ENCODE measurements at places on chromosomes 13 and 19.

DNA sequence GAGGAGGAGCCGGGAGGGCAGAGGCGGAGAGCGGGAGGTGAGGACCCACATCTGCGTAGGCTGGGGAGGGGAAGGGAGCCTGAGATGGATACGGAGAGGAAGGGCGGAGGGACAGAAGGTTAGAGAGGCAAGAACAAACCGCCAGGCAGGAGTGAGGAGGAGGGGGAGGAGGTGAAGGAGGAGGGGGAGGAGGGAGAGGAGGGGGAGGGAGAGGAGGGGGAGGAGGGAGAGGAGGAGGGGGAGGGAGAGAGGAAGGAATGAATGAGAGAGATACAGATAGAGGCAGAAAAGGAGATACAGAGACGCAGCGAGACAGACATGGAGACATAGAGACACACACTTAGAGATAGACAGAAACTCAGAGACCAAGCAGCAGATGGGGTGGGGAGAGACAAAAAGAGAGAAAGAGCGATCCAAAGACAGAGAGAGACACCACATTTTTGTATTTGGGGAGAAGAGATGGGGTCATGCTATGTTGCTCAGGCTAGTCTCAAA lies 782 bp upstream of the CA11 start:
- no peak for DNase-seq

GRCh38 chr13:84279166-84279565 lies 396.9 kb upstream of the SLITRK1 start:
- no peak for DNase-seq

GRCh38 chr13:35514061-35514477 lies 37.6 kb upstream of the MAB21L1 start:
- DNase-seq: no peak

DNA sequence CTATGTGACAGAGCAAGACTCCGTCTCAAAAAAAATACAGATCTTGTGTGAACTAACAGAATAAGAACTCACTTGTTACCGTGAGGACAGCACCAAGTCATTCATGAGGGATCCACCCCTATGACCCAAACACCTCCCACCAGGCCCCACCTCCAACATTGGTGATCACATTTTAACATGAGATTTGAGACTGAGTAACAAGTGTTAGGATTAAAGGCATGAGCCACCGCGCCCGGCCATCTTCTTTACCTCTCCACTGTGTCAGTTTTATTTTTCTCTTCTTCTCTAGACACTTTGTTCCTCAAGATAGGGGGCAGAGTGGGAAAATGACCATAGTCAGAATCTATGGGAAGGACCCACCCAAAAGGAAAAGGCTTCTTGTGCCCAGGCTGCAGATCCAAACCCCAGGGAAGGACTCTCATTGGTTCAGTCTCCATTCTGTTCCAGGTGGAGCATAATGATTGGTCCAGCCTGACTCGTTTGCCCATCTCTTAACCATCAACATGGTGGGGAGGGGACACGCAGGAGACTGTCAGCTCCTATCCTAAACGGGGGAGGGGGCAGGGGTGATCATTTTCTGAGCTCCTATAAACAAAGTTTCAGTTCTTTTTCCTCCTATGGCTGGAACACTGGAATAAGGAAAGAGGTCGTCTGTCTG lies 1.3 kb upstream of the CALM3 start:
- DNase-seq: no peak

DNA sequence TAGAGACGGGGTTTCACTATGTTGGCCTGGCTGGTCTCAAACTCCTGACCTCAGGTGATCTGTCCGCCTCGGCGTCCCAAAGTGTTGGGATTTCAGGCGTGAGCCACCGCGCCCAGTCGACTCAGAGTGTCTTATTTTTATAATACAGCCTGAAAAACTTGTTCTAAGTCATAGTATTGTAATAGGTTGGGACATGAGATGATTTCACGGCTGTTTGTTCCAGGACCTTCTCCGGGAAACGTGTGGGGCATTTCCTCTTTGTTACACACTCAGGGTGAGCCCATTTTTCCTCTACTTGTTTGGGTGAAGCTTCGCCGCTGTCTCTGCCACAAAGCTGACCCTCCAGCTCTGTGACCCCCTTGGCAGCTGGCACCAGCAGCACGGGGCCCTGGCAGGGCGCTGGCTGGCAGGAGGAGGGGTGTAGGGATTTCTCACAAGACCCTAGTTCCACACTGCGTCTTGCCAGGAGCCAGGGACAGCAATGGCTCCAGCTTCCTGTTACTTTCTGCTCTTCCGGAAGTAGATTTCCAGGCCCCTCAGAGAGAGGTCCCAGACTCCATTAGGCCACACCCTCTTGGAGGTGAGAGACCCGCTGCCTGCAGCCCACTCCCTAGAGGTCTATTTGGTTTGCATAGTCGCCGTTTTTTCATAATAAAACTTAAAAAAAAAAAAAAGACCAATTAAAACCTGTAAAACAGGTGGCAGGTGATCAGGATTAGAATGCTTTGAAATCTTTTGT lies 15.6 kb downstream of the FGF21 start:
- no peak for DNase-seq

DNA sequence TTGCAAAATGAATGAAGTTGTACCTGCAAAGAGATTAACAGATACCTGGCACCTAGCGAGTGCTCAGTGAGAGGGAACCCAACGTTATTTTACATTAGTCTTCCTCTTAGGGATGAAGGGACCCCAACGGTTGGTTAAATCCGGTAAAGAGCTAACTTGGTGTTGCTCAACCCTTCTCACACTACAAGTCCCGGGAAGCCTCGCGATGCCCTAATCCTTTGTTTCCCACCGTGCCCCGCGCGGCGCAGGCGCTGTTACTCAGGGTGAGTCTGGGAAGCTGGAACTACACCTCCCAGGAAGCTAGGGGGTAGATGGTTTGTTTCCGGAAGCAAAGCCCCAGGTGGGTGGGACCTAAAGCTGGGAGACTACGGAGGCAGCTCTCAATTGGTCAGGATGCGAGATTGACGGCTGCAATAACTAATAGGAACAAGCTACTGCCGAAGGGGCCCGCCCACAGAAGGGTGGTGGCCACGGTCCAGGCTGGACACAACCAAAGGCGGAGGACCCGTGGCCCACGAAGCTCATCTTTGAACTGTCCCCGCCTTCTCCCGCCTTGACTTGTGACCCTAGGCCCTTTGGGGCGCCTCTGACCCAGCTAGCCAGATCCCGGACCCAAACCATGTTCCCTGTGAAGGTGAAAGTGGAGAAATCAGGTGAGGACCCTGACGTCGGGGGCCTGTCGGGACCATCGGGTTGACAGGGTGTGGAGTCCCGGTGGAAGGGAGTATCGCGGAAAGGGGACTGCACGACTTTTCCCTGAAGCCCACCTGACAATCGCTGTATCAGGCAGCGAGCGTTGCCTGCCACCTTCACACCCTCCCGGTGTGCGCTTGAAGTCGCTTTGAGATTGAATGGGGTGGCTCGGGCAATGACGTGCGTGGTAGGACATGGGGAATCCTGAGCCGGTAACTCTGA lies at the start of gene LIN37:
TSS of gene LIN37 (plus strand) at position 471 of the 915 bp plus-strand sequence. CDS start at position 620, 149 bp downstream.
- DNase-seq: peak; percentile 99

- DNase-seq: peak; percentile 38
These were observed 31.1 kb downstream of the SLC7A1 start for GRCh38 chr13:29564373-29564772.

- no peak for DNase-seq
These were observed 23.4 kb downstream of the RASL11A start for GRCh38 chr13:27293873-27294515.

DNA sequence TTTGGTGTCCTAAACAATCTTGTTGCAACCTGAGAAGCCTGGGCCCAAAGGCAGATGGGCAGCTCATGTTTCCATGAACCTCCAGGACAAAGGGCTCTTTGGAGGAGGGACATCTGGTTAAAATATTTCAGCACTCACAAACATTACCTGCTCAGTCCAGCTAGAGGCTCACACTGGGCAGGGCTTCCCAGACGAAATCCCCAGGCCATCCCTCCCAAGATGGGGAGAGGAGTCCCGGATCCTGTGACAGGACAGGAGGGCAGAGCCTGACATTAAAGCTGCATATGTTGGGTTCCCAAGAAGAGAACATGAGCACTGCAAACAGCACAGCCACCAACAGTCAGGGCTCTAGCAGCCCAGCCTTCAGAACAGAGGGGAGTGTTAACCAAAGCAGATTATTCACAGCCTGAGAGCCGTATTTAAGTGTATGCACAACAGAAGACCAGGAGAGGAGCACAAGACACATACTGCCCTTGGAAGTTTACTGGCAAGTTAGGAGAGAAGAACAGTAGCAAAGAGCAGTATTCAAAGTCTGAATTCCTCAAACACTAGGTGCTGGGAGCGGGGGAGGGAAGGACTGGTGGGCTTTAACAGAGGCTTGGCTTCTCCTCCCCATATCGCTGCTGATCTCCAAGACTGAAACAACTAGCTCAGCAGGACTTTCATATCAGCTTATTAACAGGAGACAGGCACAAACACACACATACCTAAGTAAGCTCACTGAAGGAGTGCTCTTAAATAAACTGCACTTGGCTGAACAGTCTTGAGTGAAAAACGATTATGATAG lies 12.3 kb downstream of the ATP7B start:
- no peak for DNase-seq

GRCh38 chr19:11152318-11153062 lies 3.1 kb downstream of the SPC24 start:
- no peak for DNase-seq

DNA sequence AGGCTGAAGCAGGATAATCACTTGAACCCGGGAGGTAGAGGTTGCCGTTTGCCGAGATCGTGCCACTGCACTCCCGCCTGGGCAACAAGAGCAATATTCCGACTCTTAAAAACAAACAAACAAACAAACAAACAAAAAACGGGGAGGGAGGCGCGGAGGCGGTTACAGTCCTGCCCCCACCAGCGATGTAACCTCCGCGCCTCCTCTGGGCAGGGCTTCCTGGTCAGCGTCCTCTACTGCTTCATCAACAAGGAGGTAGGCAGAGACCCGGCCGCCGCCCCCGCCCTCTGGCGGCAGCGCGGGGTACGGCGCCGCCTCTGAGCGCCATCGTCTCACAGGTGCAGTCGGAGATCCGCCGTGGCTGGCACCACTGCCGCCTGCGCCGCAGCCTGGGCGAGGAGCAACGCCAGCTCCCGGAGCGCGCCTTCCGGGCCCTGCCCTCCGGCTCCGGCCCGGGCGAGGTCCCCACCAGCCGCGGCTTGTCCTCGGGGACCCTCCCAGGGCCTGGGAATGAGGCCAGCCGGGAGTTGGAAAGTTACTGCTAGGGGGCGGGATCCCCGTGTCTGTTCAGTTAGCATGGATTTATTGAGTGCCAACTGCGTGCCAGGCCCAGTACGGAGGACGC lies 10.2 kb downstream of the SNRPD2 start:
- DNase-seq: peak; percentile 84

DNA sequence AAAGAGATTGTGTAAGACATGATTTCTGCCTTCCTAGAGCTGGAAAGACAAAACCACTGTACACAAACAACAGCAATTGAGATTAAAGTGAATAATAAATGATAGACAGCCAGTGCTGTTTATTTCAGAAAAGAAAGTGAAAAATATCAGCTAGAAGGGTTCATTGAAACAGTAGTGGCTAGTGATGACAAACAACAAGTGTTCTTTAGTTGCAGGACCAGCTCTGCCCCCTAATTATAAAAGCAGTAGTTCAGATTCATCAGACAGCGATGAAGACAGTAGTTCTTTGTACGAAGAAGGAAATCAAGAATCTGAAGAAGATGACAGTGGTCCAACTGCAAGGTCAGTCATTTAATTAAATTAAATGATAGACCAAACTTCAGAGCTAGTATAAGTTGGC lies 14.8 kb downstream of the GPALPP1 start:
- DNase-seq: no peak

All from BE2C (cell line).